Stimulated activated naive CD4-positive, alpha-beta T cell (primary cell): ENCODE measurements at places on chromosomes 1 and 21.

DNA sequence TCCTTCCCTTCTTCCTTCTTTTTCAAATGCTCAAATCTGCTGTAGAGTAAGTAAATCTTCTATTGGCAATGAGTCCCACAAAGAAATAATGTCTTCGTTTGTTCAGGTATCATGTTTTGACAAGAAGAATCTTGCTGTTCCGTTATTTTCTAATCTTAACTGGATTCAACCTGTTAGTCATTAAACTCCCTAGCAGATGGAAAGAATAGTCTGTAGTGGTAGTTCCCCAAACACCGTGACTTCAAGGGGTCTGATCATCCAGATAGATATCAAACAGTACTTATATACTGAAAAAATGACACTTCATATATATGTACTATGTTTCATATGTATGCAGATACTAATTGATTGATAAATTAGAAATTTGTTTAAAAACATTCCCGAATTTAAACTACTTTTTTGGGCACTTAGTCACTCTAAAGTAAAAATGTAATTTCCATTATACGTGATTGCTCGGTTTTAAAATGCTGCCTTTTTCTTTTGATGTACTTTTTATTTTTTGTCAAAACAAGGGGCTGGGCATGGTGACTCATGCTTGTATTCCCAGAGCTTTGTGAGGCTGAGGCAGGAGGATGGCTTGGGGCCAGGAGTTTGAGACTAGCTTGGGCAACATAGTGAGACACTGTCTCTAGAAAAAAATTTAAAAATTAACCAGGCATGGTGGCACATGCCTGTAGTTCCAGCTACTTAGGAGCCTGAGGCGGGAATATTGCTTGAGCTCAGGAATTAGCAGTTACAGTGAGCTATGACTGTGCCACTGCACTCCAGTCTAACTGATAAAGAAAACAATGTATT, 335.7 kb upstream of the SNX7 start:
- DNase-seq, result no peak

GRCh38 chr1:50852889-50853288, 107.2 kb downstream of the FAF1 start:
- DNase-seq, result no peak

GRCh38 chr1:31390071-31390470, 17.2 kb upstream of the FABP3 start:
- no peak for DNase-seq

GRCh38 chr1:172324086-172324485, 96.4 kb upstream of the C1orf105 start:
- no peak for DNase-seq

- no peak for DNase-seq
Measured at GRCh38 chr1:116345011-116345410, 28.0 kb upstream of the ATP1A1 start.

DNA sequence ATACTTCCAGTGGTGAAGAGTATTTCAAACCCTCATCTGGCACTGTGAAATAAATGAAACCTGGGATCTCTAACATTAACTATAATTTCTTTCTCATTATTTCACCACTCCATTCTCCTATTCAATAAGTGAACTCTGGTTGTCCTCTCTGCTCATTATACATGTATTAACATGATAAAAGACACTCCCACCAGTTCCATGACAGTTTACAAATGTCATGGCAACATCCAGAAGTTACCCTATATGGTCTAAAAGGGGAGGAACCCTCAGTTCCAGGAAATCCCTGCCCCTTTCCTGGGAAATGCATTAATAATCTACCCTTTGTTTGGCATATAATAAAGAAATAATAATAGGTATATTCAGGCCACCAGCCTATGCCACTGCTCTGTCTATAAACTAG, 62.7 kb upstream of the BRINP3 start:
- no peak for DNase-seq
